ENCODE measurements at places on chromosomes 11 and 22.

- DNase-seq: no peak
These were observed 17.7 kb upstream of the SMIM35 start for GRCh38 chr11:118104491-118104890.

GRCh38 chr22:36328635-36329253, 59.0 kb downstream of the MYH9 start:
- peak; percentile 63 for DNase-seq

GRCh38 chr11:12207384-12208150, 97.2 kb downstream of the MICAL2 start:
- no peak for DNase-seq

- no peak for DNase-seq
These were observed 20.6 kb downstream of the IFT27 start for GRCh38 chr22:36755316-36755715.

DNA sequence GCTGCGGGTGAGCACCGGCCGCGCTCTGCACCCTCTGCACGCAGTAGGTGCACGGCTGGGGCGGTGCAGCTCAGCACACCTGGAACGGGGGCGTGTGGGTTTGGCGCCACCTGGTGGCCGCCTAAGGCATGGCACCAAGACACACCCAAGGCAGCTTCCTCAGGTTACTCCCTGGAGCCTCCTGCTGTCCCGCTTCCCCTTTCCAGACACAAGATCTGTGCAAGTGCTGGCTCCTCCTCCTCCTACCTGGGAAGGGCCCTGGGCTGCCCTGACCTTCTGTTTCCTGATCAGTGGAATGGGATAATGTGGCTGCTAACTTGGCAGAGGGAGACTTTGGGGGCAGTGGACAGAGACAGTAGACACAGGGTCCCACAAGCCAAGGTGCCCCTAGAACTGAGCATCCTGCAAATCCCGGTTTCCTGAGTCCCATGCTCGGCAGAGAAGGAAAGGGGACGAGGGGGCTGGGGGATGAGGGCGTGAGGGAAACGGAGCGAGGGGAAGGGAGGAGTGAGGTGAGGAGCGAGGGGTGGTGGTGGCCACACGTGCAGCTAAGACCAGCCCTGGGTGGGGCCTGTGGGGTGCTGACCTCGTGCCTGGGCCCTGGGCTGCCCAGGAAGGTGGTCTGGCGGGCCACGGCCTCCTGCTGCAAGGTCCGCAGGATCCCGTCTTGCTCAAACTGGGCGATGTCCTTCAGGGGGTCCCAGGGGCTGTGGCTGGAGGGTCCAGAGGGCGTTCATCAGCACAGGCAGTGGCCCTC, 34.8 kb upstream of the CARS1 start:
- DNase-seq: no peak

- no peak for DNase-seq
These were observed 241.3 kb upstream of the NCAM1 start for GRCh38 chr11:112719736-112720525.

DNA sequence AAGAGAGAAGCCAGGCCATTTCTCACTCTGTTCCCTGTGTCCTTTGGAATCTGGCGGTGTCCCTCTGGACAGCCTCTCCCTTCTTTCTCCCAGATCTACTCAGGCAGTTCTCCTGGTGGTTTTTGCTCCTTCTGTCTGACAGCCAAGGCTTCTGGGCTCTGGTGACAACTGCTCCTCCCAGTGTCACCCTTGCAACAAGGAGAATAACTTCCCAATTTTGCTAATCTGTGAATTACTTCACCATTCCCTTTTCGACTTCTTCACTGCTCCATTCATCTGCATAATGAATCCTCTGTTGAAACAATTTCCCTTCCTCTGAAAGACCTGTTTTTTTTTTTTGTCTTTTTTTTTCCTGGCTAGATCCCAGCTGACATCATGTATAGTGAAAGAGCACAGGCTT, 56.3 kb upstream of the PDE3B start:
- no peak for DNase-seq

DNA sequence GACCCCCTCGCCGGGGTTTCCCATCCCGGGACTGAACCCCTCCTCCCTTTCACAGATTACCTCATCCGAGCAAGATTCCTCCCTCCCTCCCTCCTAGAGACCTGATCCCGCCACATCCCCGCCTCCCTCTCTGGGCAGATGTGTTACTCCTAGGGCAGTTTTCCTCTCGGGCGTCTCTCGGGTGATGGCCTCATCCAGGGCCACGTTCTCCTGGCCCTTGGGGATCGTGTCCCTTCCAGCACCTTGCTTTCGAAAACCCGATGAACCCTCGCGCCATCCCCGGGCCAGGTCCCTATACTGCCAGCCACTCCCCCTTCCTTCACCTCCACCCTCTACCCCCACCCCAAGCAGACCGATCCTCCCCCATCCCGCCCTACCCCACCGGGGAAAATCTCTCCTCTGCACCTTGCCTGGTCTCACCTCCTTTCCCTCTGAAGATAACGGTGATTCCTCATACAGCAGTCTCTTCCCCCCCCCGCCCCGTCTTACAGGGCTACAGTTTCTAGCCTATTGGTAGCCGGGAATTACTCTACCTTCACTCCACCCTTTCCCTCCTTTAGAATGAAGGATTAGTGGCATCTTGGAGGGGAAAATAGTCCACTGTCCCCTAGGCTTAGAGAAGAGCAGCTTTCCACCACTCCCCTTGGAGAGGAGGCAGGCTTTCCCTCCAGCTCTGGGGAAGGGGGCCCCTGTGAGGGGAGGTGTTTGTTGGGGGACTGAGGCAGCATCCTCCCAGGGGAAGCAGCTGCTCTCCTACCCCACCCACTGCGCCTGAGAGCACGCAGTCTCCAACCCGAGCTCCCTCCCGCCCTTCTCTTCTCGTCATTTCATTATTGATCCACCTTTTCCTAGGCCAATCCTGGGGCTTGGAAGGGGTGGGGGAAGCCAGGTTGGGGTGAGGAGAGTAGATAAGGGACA, 1.2 kb downstream of the KMT2A start:
- no peak for DNase-seq

DNA sequence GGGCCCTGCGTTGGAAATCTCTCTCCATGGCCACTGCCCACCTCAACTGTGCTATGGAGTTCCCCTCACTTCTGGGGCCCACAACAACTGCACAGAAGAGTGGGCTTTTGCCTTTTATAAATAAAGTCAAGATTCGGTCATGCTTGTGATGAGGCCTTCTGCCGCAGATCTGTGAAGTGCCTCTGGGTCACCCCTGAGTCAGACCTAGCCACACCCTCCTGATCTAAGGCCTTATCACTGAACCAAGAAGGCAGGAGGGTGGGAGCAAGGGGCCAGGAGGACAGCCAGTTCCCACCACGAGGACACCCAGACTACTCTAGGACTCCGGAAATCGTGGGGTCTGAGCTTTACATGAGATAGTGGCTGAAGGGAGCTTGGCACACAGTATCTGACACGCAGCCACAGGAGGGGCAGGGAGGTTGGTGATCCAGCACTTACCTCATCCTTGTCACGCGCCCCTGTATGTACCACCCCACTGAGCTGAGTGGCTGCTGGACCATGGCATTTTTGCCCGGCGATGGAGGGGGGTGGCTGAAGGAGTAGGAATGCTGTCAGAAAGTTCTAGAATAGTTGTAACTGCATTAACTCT, 115.7 kb downstream of the ABTB2 start:
- no peak for DNase-seq

DNA sequence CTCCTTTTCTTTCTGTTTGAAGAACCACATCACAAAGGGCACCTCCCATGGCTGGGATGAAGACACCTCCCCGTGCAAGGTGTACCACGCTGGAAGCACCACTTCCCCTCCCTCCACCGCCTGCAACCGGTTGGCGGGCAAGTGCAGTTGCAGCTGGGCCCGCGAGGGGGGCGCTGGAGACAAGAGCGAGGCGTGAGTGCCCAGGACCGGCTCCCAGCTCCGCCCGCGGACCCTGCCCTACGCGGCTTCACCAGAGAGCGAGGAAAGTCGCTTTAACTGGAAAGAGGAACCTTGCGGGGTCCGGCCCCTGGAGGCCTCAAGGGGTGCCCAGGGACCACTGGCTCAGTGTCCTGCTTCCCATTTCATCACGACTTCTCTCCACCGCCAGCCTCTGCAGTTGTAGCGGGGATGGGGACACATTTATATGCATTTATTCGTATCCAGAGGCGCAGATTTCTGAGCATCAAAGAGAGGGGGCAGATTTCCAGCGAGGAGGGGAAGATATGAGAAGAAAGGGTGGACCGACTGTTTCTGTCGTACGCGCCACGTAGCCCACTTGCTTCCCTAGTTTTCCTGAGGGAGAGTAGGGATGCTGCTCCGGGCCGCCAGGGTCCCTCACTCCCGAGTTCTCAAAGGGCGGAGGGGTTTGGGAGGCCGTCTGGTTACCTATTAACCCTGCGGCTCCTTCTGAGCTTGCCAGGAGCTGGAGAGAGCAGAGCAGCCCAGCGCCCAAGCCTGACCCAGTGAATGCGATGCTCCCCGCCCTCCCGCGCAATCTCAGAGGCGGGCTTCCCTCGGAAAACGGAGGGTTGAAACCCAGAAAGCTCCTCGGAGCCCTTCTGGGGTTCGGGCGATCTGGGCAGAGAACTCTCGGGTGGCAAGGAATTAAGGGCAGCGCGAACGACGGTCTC, 3.5 kb downstream of the ESAM start:
- DNase-seq: no peak

GRCh38 chr22:29073618-29074275, 912 bp downstream of the KREMEN1 start:
- DNase-seq: no peak

DNA sequence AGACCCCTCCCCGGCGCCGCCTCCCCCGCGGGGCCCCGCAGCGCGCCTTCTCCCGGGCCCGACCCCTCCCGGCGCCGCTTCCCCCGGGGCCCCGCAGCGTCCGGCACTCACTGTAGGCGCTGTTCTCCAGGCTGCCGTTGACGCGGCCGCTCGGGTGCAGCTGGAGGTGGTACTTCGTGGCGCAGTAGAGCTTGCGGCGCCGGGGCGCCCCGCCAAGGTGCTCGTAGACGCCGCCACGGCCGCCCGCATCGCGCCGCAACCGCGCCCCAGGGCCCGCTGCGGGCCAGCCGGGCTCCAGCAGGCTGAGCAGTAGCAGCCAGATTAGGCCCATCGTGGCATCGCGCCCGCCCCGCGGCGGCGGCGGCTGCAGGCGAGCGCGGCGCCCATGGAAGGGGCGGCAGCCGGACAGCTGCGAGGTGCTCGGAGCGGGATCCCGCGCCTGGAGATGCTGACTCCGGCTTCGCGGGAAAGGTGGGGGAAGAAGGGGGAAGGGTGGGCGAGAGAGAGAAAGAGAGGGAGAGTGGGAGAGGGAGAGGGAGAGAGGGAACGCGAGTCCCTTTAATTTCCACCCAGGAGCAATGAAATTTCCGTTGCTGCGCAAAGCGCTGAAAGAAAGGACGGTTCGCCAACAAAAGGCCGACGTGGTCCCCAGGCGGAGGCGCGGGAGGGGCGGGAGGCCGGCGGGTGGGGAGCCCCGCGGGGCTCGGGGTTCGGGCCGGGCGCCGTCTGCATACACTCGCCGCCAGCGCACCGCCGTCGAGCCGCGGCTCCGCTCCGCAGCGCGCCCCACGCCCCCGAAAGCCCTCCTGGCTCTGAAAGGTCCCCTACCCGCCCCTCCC, at the start of gene FGF3:
FGF3 (minus strand) TSS at position 814 of the 839 bp plus-strand sequence; CDS start at position 331, 483 bp downstream.
- no peak for DNase-seq

DNA sequence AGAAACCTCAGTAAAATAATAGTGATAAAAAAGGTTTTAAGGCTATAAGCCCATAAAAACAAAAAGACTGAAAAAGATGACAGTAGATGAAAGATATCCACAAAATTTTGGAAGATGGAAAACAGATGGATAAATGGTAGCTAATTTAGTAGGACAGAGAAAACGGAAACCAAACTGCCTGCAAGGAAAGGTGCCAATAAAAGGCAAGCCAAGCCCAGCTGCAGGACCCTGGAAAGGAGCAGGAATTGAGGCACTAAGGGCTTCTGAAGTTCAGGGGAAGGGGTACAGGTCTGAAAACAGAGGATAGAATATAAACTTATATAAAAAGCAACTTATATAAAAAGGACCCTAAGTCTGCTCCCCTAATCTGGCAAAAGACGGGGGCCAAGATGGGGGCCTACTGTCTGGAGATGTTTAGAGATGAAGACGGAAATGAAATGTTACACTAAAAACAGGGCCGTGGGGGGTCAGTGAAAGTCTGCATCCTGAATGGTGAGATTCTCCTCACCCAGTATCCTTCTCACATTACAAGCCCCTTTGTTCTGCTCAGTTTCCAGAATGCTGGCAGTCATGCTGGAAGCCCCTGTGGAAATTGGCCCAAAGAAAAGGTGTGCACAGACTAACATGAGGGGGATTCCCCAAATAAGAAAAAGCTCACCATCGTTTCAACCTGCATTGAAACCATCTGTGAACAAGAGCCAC, 269.3 kb upstream of the PITPNB start:
- no peak for DNase-seq

- no peak for DNase-seq
These were observed 81.4 kb downstream of the RCN1 start for GRCh38 chr11:32172041-32172847.

DNA sequence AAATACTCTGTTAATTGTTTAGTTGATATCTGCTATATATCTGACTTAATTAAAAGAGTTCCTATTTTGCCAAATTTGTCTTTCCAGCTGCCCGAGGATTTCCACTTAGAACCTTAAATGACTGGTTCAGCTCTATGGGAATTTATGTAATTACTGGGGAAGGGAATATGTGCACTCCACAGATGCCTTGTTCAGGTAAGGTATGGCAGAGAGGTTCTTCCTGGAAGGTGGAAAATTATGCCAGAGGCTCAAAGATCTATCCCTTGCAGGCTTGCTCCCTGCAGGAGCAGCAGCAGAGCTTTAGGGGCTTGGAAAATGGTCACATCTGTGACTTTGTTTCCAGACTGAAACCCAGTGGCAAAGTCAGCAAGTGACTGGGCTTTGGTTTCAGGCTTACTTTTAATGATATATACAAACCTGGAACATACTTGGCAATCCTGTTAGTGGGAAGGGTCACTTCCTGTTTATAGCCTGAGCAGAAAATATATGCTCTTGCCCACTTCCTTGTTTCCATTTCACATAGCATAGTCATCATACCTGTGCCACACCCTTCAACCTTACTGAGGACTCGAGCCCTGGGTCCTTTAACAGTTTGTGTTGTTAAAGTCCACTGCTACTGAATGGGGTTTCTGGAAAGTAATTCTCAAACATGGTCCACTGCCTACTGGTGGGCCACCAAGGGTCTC, 23.7 kb downstream of the WBP2NL start:
- no peak for DNase-seq

All from AG09309 (cell line).